ENCODE measurements at places on chromosomes 5 and 9.

DNA sequence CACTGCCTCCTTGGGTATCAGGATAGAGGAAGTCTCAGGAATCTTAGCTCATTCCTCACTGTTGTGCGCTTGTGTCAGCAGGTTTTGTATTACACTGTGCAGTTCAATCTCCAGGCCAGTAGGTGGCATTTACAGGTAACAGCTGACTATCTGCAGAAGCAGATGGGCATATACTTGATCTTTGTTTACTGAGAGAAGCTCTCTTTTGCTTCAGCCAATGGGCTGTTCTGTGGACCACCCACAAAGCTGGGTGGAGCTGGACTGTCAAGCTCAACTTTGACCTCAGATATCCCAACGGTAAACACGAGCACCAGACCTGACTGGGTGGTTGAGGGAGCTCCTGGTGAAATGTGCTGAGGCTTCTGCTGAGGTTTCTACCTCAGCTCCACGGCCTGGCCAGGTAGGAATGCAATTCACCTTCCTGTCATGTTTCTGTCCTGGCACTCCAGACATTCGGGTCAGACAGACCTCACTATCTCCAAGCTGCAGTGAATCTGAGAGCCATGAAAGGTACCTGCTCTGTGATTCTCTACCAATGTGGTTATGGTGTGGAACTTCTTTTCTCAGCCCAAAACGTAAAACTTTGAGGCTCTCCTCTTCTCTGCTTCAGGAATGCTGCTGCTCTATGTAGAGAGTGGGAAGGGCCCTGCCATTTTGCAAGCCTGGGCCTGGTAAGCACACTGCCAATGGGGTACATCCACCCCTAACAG is 167.9 kb upstream of the ACTBL2 start:
- peak; percentile 17 for DNase-seq

DNA sequence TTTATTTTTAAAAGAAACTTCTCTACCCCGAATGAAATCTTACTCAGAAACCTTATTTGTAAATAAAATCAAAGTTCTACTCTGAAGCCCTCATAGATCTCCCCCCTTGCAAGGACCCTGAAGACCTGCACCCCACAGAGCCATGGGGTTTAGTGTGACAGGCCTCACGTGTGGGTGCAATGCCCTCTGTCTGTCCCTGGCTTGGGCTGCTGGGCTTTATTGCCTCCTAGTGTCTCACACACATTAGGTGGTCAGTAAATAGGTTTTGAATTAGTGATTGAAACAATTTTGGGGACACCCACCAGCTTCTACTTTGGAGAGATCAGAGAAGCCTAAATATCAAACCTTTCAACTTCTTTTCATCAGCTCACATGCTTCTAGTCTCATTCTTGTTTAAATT is 403.7 kb downstream of the KDM4C start:
- no peak for DNase-seq

DNA sequence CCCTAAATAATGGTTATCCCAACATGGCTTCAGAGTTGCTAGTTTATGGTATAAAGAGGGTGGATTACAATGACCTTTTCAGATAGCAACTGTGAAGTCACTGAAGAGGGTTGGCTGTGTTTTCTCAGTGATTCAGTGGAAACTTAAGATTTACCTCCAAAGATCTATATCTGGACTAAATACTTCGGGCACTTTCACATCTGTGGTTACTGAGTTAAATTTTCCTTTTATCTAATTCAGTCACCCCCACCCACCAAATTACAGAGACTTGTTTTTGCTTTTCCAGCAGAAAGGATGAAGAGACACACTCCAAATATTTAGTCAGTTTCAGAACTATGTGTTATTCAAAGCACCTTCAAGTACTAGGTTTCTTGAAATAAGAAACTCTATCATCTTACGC is 573.2 kb downstream of the CCDC171 start:
- DNase-seq: no peak

GRCh38 chr5:166865206-166865605 is 1426.2 kb upstream of the WWC1 start:
- DNase-seq: no peak

DNA sequence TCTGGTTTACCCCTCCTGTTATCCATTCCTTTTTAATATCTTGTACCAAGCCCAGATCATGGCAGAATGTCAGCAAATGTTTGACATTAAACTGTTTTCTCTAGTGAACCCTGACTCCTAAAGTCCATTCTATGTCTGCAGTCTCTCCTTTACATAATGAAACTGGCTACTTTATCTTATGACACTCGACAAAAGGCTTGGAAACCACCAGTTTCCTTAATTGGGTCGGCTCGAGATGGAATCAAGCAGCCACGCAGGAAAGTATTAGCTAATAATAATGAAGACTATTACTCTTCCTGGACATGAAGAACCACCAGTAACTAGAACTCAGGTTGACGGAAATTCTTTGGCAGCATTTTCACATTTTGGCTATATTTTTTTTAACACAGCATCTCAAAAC is 17.5 kb downstream of the DAP start:
- no peak for DNase-seq

DNA sequence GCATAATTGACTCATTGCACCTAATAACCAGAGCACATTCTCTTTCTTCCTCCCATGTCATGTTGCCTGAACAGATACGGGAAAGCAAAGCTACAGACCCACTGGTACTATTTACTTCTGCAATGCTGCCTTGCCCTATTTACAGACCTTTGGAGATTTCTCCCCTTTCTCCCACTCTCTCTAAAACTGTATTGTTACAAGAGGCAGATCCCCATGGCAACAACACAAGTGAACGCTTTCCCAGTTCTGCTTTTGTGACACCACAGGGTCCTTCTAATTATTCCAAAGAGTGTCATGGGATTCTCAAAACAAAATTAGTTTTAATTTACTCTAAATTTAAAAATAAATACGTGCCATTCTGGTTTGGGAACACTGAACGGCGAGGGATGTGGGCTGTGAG is 104.7 kb downstream of the KCTD16 start:
- DNase-seq: no peak

Data from CD4-positive, alpha-beta T cell treated with Interleukin-2 at 100 ng/mL for 4 hours (primary cell).